ENCODE measurements at places on chromosomes 11 and 22.

- no peak for DNase-seq
Measured at GRCh38 chr11:60887556-60887955, 18.8 kb downstream of the PRPF19 start.

GRCh38 chr11:33157103-33158027, 3.9 kb downstream of the CSTF3 start:
- DNase-seq: no peak

- no peak for DNase-seq
Measured at GRCh38 chr22:29308791-29309262, 2.4 kb downstream of the GAS2L1 start.

DNA sequence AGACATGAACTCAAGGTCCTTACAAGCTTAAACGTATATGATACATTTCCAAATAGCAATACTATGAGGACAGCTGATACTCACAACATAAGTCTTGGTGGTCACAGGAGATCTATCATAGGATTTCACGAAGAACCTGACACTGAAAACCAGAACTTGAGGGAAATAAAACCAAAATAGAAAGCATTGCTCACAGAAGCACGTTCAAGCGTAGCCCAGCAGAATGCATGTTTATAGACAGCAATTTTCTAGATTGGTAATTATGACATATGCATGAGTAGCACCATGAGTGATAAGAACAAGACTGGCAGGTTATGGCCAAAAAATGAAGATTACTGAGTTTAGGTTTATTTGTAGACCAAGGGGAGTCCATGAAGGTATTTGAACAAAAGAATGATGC, 243.5 kb downstream of the ETS1 start:
- DNase-seq: no peak

DNA sequence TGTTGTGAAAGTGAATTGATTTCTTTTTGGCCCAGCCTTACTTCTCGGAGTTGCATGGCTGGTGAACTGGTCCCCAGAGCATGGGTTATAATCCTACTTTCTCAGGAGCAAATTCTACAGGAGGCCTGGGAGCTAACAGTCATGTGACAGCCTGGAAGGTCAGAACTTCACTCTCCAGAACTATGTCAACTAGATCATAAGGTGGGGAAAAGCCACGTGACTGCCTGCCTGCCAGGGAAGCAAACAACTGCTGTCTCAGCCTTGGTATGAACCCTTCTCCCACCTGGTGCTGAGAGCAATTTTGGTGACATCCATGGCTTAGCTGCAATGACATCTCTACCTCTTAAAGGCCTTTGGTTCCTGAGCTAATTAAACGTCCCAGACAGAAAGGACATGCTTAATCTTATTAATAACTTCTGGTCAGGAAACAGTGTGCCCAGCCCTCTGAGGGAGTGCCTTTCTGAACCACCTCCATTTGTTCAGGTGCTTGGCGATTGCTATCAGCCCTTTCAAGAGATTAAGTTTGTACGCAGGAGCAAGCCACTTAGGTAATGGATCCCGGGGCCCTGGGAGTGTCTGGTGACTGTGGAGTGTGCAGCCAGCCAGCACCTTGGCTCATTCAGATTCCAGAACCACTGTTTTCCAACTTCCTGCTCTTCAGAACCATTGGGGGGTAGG, 1.4 kb upstream of the CREB3L1 start:
- DNase-seq: no peak

DNA sequence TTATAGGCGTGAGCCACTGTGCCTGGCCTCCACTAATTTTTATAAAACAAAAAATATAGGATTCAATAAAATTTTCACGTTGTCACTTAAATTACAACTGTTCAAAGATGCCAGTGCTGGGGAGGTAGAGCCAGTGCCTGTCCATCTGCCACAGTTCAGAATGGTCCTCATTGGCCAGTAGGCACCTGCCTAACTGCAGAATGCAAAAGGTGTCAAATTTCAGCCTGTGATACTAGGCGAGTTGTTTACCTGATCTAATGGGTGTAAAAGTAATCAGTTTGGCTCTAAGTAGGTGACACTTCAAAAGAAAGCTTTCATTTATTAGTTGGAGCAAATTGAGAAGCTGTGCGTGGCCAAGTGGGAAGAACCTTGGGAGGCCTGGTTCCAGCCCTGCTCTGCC, 2.4 kb downstream of the SMARCB1 start:
- DNase-seq: no peak

GRCh38 chr11:69267395-69267805, 26.6 kb upstream of the MYEOV start:
- no peak for DNase-seq
